ENCODE measurements at places on chromosomes 1 and 21. TPM values are rescaled to one million over a fixed set of nuclear protein-coding genes. Genes with fewer than 3 reads are reported as not detected.

DNA sequence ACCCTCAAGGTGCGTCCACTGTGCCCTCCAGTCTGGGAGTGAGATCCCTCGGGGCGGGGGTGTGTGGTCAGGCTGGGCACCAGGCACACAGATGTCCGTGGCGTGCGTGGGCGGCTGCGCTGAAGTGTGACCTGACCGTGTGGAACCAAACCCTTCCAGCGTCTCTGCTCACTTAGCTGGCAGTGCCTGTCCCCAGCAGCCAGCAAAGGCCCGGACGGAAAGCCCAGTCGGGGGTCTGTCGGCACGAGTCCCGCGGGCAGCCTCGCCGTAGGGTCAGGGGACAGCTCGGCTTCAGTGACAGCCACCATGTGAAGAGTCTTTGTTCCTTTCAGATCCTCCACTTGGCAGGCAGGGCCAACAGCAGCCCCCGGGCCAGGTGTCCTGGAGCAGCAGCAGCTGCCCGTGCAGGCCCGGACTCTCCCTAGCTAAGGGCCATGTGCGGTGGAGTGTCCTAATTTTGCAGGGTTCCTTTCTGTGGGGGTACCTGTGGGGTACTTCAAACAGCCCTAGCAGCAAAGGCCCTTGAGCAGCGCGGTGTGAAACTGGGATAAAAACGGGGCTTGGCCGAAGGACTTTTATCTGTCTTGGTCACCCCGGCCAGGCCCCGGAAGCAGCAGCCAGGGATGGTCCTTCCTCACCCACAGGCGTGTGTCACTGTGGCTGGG is 11.6 kb downstream of the TTLL10 start:
- peak; percentile 37 for DNase-seq

DNA sequence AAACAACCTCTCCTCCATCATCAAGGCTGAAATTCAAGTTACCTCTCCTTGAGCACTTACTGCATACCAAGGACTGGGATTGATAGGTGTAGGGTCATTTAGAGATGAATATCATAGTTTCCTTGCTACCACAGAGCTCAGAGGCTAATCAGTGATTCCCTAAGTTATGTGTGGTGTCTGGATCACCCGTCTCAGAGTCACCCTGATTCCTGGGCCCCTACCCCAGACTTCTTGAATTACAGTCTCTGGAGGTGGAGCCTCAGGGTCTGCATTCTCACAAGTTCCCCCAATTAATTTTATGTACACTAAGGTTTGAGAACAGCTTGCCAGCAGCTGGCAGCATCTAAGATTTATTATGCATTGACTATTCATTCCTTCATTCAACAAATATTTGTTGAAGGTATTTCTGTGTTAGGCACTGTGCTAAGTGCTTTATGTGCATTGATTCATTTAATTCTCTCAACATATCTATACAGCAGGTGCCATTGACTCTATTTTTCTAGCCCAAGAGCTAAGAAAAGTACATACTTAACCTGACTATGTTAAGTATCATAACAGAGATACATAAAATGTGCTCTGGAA is 182.9 kb upstream of the FGGY start:
- DNase-seq: no peak

PGD gene
- total RNA-seq: 30.8 TPM

SSR2 gene
- total RNA-seq: 112 TPM
